ENCODE measurements at places on chromosomes 6 and 20. TPM values are rescaled to one million over a fixed set of nuclear protein-coding genes. Genes with fewer than 3 reads are reported as not detected.

The SEC63 gene
- 172 TPM for total RNA-seq

The LY6G5C gene
- 0.62 TPM for total RNA-seq

The FOXA2 gene
- 28.0 TPM for total RNA-seq

The SLC32A1 gene
- not detected for total RNA-seq

The PAK5 gene
- total RNA-seq, result not detected

The TAP2 gene
- 93.6 TPM for total RNA-seq

The SLC22A1 gene
- total RNA-seq, result 0.98 TPM

The PREX1 gene
- total RNA-seq, result 20.0 TPM

Data from Panc1 (cell line).